ENCODE measurements at places on chromosomes 5 and 9.

- DNase-seq = no peak
These were observed 68.2 kb downstream of the LRSAM1 start for GRCh38 chr9:127519301-127520166.

- no peak for DNase-seq
These were observed 48.9 kb downstream of the RASEF start for GRCh38 chr9:83013867-83014605.

- no peak for DNase-seq
These were observed 8.8 kb upstream of the ADRB2 start for GRCh38 chr5:148817606-148818005.

DNA sequence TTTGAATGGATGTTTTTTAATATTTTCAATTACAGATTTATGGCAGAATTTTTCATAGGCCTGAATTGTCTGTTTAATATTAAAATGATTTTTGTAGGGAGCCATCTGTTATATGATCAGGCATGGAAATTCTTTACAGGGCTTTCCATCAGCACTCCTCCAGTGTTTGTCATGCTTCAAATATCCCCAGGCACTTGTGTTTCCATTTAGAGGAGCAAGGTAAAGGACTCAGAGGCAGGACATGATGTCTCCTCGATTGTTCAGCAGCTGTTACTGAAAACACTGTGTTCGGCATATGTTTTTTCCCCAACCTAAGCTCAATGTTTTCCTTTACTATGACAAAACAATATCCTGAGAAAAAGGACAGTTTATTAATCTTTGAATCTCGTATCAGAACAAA lies 172.3 kb upstream of the RFX3 start:
- no peak for DNase-seq

- DNase-seq = no peak
These were observed 35.0 kb upstream of the ADAMTSL1 start for GRCh38 chr9:18438951-18439350.

GRCh38 chr5:77635917-77636640 lies 2.4 kb downstream of the OTP start:
- DNase-seq = no peak

GRCh38 chr5:54884195-54884536 lies 101.2 kb downstream of the ESM1 start:
- DNase-seq = no peak

- no peak for DNase-seq
These were observed 28.7 kb downstream of the LARP1 start for GRCh38 chr5:154783774-154784460.

DNA sequence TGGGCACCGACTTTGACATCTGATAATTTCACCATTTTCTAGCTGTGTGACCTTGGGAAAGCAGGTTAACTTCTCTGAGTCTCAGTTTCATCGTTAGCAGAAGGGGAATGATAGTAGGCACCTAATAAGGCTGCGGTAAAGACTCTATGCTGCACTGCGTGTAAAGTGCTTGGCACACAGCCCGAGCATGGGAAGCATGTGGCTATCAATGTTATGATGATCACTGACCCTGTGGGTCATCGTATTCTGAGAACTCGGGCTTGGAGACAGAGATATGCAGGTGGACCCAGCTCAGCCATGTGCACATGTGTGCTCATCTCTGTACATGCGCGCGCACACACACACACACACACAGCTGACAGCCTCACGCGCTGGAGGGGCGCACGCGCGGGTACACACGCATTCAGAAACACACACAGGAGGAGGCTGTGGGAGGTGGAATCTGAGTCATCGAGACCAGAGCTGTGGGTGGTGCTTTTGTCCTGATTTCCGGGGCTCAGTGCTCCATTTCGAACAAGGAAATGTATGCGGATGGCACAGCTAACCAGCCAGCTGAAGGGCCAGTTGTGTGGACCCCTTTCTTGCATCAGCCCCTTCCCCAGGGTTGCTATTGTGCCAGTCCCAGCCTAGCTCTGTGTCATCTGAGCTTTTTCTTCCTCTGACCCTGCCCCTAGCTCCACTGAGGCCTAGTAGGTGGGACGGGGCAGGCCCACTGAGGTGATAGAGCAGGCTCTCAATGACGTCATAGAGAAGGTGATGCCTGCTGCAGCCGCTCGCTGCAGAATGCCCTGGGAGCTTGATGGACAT lies 11.1 kb upstream of the ARAP3 start:
- peak; percentile 72 for DNase-seq

DNA sequence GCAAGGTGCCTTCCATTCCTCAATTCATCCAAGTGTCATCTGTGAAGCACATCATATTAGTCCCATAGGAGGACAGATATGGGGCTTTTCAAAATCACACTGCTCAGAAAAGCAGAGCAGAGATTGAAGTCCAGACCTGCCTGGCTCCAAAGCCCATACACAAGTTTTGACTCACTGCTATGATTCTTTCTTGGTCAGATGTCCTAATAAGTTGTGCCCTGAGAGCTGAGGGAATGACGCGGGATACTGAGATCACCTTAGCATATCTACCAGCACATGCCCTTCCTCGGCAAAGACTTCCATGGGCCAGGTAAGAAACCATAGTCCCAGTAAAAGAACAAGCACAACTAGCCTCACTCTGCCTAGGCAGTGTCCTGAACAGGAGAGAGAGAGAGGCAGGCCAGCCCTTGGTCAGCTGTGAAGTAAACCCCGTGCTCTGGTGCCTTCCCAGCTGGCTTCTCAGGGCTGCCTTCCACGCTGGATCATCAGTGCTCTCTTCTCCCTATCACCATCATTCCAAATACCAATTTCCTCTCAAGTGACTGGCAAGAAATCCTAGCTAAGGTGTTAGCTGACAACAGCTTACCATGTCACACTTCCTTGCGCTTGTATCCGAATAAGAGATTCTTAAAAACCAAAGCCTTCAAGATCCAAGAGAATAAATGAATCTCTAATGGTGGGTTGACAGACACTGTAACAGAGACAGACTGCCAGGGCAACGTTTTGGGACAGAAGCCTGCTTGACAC lies 73.2 kb downstream of the SIL1 start:
- no peak for DNase-seq

GRCh38 chr5:2441495-2442180 lies 309.8 kb downstream of the IRX2 start:
- DNase-seq = no peak

DNA sequence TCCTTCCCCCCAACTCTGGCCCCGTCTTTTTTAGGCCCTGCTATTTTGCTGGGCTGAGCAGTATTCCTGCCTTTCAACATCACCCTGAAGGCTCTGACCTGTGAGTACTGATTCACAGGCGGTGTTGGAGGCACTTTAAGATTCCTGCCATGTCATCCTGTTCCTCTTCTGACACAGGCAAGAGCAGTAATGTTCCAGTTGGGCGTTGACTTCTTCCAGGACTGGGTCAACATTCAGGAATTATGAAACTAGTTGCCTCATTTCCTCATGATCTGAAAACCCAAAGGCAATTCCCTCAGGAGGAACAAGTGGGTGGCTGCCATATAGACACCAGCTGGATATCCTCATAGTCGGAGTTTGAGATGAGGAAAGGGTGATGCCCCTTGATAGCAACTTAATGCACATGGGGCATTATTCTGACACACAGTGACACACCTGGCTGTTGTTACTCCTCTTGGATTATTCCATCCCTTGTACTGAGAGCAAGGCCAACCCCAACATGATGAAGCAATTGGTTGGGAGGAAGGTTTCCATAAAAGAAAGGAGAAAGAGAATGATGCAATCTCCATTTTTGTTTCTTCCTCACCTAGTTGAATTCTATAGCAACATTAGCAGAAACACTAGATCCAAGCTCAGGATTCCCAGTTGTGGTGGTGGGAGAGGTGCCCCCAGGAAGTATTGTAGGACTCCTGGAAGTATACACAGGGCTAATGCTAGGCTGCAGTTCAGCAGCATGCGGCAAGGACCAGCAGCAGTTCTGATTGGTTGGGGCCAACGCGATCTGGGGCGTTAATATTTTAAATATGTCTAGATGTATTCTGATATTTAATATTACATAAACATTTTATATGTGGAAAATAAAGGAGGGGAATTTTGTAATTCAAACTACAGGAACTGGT lies 19.6 kb upstream of the GLRX start:
- no peak for DNase-seq

- no peak for DNase-seq
These were observed 49.5 kb upstream of the RNU6ATAC start for GRCh38 chr9:134213881-134214341.

GRCh38 chr5:98934546-98934945 lies 5.7 kb upstream of the CHD1 start:
- no peak for DNase-seq

GRCh38 chr5:38078161-38078560 lies 180.2 kb upstream of the EGFLAM start:
- DNase-seq = no peak

- no peak for DNase-seq
These were observed 85.6 kb downstream of the SMIM15 start for GRCh38 chr5:61076626-61077025.

DNA sequence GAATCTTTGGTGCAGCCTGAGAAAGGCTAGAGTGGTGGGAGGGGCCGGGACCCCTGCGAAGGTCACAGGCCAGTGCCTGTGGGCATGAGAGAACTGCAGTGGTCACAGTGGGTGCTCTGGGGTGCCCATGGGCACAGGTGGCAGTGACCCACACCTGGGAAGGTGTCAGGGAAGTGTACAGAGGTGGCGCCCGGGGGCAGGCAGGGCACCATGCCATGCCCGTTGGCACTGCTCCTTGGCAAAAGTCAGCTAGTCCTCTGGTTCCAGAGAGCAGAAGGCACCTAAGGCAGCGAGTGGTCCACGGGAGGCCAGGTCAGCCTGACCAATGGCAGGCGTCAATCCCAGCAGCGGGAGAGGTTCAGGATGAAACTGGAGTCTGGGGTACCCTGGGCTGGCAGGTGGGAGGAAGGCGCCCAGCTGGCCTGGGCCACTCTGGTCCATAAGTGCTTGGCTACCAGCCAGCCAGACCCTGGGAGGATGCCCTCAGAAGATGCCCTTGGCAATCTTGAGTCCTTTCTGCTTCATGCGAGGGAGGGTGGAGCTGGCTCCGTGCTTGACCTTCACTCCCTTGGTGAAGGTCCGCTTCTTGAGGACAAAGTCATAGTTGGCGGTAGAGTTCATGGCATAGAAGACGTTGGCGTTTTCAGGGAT lies 22.8 kb downstream of the RALGDS start:
- no peak for DNase-seq

GRCh38 chr5:59296317-59297264 lies 596.9 kb downstream of the PDE4D start:
- DNase-seq = no peak

DNA sequence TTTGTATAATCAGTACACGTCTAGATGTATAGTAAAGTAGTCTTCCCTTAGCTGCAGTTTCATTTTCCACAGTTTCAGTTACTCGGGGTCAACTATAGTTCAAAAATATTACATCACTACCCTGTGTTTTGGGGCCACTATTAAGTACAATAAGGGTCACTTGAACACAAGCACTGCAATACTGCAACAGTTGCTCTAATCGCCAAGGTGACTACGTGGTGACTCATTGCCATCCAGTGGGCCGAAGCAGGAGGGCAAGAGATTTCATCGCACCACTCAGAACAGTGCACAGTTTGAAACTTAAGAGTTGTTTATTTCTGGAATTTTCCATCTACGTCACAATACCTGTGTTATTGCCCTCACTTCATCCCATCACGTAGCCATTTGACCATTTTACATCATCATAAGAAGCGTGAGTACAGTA lies at the start of gene ARL14EPL:
Gene ARL14EPL (plus strand): TSS at position 379 of the 424 bp plus-strand sequence. CDS start 18,994 bp downstream, outside the sequence.
- no peak for DNase-seq

DNA sequence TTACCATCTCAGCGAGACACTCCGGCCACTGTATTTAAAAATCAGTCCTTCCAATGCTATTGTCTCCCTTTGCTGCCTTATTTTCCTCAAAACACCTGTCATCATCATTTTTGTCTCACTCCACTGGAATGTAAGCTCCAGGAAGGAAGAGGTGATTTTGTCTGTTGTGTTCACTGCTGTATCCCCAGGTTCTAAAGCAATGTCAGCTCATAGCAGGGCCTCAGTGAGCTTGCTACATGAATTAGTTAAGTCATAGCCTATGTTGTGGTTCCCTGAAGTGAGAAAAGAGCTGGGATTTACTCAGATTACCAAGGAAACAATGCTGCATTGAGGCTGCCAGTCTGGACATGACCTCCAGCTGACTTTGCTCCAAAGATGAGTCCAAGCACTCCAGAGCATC lies 137.6 kb upstream of the RASEF start:
- DNase-seq = no peak

- no peak for DNase-seq
These were observed 127.6 kb downstream of the ST8SIA4 start for GRCh38 chr5:100775533-100775855.

DNA sequence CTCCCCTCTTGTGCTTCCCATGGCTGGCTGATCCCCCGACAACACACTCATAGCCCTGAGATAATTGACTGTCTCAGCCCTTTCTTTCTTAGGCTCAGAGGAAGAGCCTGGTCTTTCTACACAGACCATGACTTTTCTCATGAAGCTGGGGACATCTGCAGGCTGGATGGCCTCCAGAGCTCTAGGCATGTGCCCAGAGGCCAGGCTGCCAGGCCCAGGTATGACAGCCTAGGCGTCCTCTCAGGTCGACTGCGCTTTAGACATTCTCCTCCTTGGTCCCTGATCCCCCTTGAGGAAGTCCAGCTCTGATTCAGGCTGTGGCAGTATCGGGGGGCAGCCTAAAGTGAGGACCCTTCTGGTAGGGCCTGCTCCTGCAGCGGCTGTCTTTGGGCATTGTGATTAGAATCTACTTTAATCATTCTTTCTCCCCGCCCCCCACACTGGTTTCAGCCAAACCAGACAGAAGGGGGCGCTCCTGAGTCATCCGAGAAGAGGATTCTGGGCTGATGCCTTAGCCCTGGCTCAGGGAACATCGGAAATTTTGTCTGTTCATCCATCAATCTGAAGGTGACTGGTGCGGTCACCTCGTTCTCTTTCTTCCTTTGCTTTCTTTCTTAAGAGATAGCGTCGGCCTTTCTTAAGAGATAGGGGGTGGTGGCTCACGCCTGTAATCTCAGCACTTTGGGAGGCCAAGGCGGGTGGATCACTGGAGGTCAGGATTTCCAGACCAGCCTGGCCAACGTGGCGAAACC lies 66.5 kb upstream of the HSPA9 start:
- DNase-seq = peak; percentile 77

- DNase-seq = no peak
These were observed 428 bp downstream of the SLCO4C1 start for GRCh38 chr5:102295534-102296177.

- no peak for DNase-seq
These were observed 201.7 kb upstream of the NFIL3 start for GRCh38 chr9:91625331-91625730.

- DNase-seq = no peak
These were observed at the start of gene ADAMTS19 for GRCh38 chr5:129459777-129460671. ADAMTS19 (plus strand) TSS chr5:129460298; CDS start chr5:129460392, 94 bp downstream.

DNA sequence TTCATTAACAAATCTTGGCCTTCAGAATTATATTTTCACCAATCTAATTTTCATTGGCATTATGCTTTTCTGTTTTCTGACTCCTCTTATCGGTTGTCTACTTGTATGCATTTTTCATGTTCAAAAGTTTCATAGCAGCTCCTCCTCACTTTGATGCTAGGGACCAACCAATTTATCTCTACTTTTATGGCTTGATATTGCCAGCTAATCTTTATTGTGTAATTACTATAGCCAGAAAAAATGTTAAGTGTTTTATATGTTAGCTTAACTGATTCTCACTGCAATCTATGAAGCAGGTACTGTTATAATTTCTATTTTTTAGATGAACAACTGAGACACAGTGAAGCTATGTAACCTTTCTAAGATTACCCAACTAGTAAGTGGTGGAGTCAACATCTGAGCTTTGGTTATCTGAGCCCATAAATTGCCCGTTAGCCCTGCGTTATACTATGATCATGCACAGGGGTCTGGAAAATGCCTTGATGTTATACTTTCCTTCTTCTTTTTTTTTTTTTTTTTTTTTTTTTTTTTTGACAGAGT lies 34.4 kb upstream of the TNC start:
- DNase-seq = no peak

- DNase-seq = no peak
These were observed 19.9 kb upstream of the SVEP1 start for GRCh38 chr9:110599468-110599867.
